ENCODE measurements at places on chromosomes 3 and 15. TPM values are rescaled to one million over a fixed set of nuclear protein-coding genes. Genes with fewer than 3 reads are reported as not detected.

GRCh38 chr3:133944181-133944580, 48.5 kb upstream of the RAB6B start:
- H3K36me3 ChIP-seq, result no peaks in the 10 kb centered on the region
- H3K4me3 ChIP-seq, result no peak overlapping the region
- no peaks in the 10 kb centered on the region for H3K27me3 ChIP-seq

DNA sequence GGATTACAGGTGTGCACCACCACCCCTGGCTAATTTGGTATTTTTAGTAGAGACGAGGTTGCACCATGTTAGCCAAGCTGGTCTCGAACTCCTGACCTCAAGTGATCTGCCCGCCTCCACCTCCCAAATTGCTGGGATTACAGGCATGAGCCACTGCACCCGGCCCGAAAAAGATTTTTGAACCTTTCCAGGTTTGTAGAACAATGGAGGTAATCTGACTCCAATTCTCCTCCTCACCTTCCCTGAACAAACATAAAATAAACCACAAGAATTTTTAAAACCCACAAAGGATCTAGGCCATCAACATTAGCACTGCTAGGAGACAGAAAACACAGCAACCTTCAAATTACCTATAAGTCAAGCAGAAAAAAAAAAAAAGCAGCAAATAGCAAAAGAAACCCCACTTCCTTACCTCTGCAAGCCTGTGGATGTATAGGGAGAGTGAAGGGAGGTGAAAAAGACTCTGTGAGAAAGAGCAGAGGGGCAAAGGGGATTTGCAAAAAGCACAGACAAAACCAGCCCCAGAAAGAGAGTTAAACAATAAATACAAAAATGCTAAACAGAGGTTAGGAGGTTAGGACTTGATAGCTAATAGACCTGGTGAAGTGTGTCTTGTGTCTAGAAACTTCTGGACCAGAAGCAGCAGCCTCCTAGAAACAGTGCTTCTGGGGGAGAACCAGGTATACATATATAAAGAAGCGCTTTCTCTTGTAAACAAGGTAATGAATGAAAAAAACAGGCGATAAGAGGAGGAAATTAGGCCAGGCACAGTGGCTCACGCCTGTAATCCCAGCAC, 32.1 kb downstream of the TFDP2 start:
- no peaks in the 10 kb centered on the region for H3K36me3 ChIP-seq
- H3K4me3 ChIP-seq, result no peak overlapping the region
- no peak overlapping the region for H3K27ac ChIP-seq
- H3K4me1 ChIP-seq, result no peaks in the 10 kb centered on the region
- no peak for DNase-seq

- no peaks in the 10 kb centered on the region for H3K4me1 ChIP-seq
- peaks cover 14% of the 10 kb centered on the region for H3K36me3 ChIP-seq
- no peak for DNase-seq
Observed at GRCh38 chr15:67244971-67245478, 9.4 kb downstream of the AAGAB start.

DNA sequence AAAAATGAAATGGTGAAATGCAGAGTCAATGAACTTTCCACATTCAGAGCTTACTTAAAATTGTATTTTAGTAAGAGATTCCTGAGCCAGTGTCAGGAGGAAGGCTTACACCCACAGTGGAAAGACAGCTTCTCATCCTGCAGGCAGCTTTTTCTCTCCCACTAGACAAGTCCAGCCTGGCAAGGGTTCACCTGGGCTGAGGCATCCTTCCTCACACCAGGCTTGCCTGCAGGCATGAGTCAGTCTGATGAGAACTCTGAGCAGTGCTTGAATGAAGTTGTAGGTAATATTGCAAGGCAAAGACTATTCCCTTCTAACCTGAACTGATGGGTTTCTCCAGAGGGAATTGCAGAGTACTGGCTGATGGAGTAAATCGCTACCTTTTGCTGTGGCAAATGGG, 3.1 kb downstream of the CCR4 start:
- no peak overlapping the region for H3K4me3 ChIP-seq
- H3K27me3 ChIP-seq, result no peaks in the 10 kb centered on the region
- H3K27ac ChIP-seq, result no peak overlapping the region
- DNase-seq, result no peak

DNA sequence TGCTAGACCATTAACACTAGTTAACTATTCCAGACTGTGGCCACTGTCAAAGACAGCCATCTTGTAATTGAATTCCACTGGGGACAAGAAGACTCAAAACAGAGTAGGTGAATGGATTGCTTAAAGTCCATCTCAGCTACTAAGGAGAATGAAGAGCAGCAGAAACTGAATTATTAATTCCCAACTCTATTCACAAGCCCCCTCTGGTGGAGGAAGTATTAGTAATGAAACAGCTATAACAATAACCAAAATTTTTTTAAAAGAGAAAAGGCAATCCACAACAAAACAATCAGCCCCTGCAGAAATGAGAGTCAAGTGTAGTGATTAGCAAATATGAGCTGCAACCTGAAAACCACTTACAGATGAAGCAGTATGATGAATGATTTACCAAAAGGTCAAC, 302.8 kb downstream of the FHIT start:
- no peak for DNase-seq
- no peak overlapping the region for H3K27ac ChIP-seq
- no peaks in the 10 kb centered on the region for H3K36me3 ChIP-seq
- H3K4me1 ChIP-seq, result no peaks in the 10 kb centered on the region
- no peaks in the 10 kb centered on the region for H3K27me3 ChIP-seq
- no peak overlapping the region for H3K4me3 ChIP-seq

- H3K27me3 ChIP-seq, result no peaks in the 10 kb centered on the region
- H3K27ac ChIP-seq, result no peak overlapping the region
- H3K4me3 ChIP-seq, result no peak overlapping the region
Observed at GRCh38 chr3:22349215-22349851, 598.3 kb upstream of the ZNF385D start.

GRCh38 chr3:21216598-21216997, 534.4 kb downstream of the ZNF385D start:
- no peak overlapping the region for H3K4me3 ChIP-seq
- no peaks in the 10 kb centered on the region for H3K27me3 ChIP-seq
- no peak overlapping the region for H3K27ac ChIP-seq
- no peaks in the 10 kb centered on the region for H3K4me1 ChIP-seq

- no peak for DNase-seq
- H3K27me3 ChIP-seq, result no peaks in the 10 kb centered on the region
- no peak overlapping the region for H3K4me3 ChIP-seq
- H3K27ac ChIP-seq, result no peak overlapping the region
- no peaks in the 10 kb centered on the region for H3K36me3 ChIP-seq
Observed at GRCh38 chr3:101128786-101129185, 135.6 kb upstream of the ABI3BP start.

DNA sequence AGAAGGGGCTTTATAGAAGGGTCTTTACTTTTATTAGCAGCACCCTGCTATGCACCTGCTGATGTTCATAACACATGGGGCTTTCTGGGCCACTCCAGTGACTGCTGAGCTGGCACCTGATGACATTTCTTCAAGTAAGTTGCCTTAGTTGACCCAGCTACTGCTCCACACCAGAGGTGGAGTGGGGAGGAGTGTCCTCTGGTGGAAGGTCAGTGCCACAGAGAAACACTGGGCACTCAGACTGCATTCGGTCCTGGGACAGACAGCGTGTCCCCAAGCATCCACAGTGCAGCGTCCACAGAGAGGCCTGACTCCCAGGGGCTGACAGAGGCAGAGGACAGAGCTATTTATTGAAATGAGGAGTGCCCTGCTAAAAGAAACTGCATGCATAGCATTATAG, 74.9 kb upstream of the NSMCE3 start:
- no peak overlapping the region for H3K27ac ChIP-seq
- no peak for DNase-seq

DNA sequence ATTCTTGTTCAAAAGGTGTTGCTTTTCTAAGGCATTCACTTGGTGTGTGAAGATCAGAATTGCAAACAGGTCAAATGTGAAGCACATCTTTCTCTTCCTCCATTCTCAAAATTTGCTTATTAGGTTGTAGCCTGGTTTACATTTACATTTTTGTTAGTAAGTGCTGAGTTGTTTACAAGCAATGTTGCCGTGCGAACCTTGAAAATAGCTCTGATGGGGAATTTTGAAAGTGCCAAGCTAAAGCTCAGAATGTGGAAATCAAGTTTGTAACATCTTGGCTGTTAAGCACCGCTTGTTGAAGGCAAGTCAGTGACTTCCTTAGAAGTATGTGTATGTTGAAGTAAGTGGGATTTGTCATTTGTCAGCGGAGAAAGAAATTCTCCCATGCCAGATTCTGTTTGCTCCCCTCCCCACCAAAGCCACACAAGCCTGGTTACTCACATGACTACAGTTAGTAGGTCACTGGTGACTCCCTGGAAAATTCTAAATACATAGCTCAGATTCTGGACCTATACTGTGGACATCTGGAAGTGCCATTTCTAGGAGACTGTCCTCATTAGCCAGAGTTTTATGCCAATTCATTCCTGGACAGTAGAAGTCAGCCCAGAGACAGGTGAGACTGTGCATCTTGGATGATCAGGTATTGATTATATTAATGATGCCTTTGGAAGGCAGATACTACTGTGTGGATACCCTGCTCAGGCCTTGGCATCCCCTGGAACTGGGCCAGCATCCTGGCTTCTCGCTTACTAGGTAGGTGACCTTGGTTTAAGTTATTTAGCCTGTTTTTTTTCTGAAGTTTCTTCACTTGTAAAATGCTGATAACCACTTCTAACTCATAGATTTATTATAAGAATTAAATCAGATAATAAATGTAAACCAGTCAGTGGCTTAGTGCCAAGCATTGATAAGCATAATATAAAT, 390.6 kb upstream of the SEMA6D start:
- H3K4me3 ChIP-seq, result no peak overlapping the region
- H3K27me3 ChIP-seq, result no peaks in the 10 kb centered on the region
- DNase-seq, result no peak
- no peaks in the 10 kb centered on the region for H3K4me1 ChIP-seq
- no peaks in the 10 kb centered on the region for H3K36me3 ChIP-seq

GRCh38 chr15:59738676-59739075, 49.6 kb upstream of the BNIP2 start:
- no peak for DNase-seq
- H3K27me3 ChIP-seq, result no peaks in the 10 kb centered on the region
- no peaks in the 10 kb centered on the region for H3K4me1 ChIP-seq
- no peaks in the 10 kb centered on the region for H3K36me3 ChIP-seq

DNA sequence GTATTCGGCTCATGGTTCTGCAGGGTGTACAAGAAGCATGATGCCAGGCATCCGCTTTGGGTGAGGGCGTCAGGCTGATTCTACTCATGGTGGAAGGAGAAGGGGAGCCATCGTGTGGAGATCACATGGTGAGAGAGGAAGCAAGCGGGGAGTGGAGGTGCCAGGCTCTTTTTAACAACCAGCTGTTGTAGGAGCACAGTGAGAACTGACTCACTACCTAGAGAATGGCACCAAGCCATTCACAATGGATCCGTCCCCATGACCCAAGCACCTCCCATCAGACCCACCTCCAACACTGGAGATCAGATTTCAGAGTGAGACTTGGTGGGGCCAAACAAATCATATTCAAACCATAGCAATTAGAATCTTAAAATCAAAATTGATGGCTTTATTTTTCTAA, 259.8 kb upstream of the CTDSPL start:
- DNase-seq, result no peak
- no peak overlapping the region for H3K4me3 ChIP-seq
- H3K27me3 ChIP-seq, result no peaks in the 10 kb centered on the region
- H3K36me3 ChIP-seq, result no peaks in the 10 kb centered on the region

DNA sequence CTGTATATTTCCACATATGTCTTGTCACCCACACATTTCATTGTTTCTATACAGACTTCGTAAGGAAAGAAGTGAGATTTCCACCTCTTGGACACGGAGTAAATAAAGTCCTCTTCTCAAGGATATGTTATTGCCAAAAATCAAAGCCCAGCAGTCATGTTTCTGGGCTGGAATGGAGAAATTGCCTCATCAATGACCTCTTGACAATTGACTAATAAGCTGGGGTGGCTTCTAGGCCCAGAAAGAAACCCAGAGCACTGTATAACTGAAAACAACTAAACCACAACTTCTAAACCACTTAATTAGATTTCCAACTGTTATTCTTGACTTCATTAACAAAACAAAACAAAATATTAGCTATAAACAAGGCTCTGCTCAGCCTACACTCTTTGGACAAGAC, 56.4 kb upstream of the SLC24A5 start:
- H3K4me1 ChIP-seq, result no peaks in the 10 kb centered on the region
- no peak overlapping the region for H3K4me3 ChIP-seq
- H3K36me3 ChIP-seq, result no peaks in the 10 kb centered on the region
- no peaks in the 10 kb centered on the region for H3K27me3 ChIP-seq
- no peak overlapping the region for H3K27ac ChIP-seq
- DNase-seq, result no peak

- no peaks in the 10 kb centered on the region for H3K27me3 ChIP-seq
- H3K27ac ChIP-seq, result no peak overlapping the region
- H3K36me3 ChIP-seq, result no peaks in the 10 kb centered on the region
- no peak for DNase-seq
Observed at GRCh38 chr3:39657775-39658174, 151.6 kb upstream of the MYRIP start.

- H3K4me3 ChIP-seq, result no peak overlapping the region
- H3K27me3 ChIP-seq, result no peaks in the 10 kb centered on the region
- no peaks in the 10 kb centered on the region for H3K4me1 ChIP-seq
- H3K36me3 ChIP-seq, result no peaks in the 10 kb centered on the region
- DNase-seq, result no peak
Observed at GRCh38 chr3:59085976-59086375, 36.2 kb upstream of the CFAP20DC start.

- no peak overlapping the region for H3K4me3 ChIP-seq
- no peak overlapping the region for H3K27ac ChIP-seq
- H3K4me1 ChIP-seq, result no peaks in the 10 kb centered on the region
- DNase-seq, result no peak
Observed at GRCh38 chr3:136932978-136933772, 24.6 kb upstream of the IL20RB start.

Gene CPNE9
- total RNA-seq, result not detected

GRCh38 chr3:15007681-15008141, 57.4 kb downstream of the MRPS25 start:
- H3K27ac ChIP-seq, result no peak overlapping the region
- no peaks in the 10 kb centered on the region for H3K27me3 ChIP-seq
- no peak overlapping the region for H3K4me3 ChIP-seq

Gene ARID3B
- total RNA-seq, result 29.4 TPM

GRCh38 chr3:95407709-95408463, 1345.0 kb downstream of the NSUN3 start:
- H3K36me3 ChIP-seq, result no peaks in the 10 kb centered on the region
- no peaks in the 10 kb centered on the region for H3K4me1 ChIP-seq
- H3K27ac ChIP-seq, result no peak overlapping the region
- no peak for DNase-seq

DNA sequence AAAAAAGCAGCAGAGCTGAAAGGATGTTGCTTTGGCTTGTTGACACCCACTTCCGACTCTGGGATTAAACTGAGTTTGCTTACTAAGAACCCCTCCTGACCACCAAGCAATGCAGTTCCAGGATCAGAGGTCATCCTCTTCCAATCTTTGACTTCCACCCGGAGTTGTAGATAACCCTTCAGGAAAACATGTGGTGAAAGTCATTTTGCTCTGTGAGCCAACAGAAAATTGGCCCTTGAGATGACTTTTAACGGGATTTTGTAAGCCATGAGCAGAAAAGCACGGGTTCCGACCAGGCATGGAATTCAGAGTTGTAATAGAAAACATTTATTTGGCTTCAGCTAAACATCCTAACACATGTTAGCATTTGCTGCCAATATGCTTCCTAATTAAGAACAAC, 171.6 kb upstream of the NR2F2 start:
- DNase-seq, result no peak
- no peak overlapping the region for H3K27ac ChIP-seq
- no peaks in the 10 kb centered on the region for H3K4me1 ChIP-seq
- H3K4me3 ChIP-seq, result no peak overlapping the region
- H3K27me3 ChIP-seq, result no peaks in the 10 kb centered on the region

Measured in Peyer's patch (tissue), 4 donors.